Stimulated activated CD4-positive, alpha-beta T cell treated with anti-CD3 and anti-CD28 coated beads, Interleukin-2, amount 100 ng/mL, for 48 hours (primary cell): ENCODE measurements at places on chromosomes 2 and 18.

- no peak for DNase-seq
Observed at GRCh38 chr2:129816813-129817574, 162.5 kb upstream of the RAB6C start.

DNA sequence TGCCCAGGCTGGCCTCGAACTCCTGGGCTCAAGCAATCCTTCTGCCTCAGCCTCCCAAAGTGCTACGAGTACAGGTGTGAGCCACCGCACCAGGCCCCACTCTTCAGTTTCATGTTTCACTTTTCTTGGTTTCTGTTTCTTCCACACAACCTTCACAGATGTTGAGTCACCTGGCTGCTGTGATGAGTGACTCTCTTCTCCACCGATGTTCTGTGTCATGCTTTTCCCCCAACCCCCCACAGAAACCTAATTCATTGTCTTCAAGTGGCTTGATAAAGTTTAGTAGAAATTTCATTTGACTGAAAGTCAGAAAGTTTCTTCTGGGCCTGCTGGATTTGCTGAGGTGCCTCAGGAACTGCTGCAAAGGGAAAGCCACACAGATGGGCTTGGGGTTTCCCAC lies 78.5 kb downstream of the SPHKAP start:
- DNase-seq, result no peak

DNA sequence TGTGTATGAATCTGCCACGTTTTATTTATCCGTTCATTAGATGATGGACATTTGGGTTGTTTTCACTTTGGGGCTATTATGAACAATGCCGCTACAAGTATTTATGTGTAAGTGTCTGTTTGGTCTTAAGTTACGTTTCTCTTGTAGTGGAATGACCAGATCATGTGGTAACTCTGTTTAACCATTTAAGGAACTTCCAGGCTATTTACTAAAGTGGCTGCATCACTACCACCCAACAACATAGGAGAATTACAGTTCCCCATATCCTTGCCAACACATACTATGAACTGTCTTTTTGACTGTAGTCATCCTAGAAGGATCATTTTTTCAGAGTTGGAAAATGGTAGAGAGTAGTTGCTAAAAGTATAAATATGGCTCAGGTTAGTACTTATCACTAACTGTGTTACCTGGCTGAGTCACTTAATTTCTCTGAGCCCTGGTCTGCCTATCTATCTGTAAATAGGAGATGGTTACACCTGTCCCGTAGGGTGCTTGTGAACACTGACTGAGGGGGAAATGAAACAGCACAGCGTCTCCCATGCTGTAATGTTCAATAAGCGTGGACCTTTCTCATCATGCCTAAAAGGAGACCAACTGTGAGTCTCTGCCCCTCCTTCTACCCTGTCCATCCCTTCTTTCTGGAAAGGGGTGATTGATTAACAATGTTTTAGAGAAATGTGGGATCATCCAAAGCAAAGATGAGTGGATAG lies 103.1 kb downstream of the SH3RF3 start:
- DNase-seq, result no peak

GRCh38 chr2:22800412-22800811 lies 584.6 kb upstream of the KLHL29 start:
- no peak for DNase-seq

GRCh38 chr18:61616111-61616610 lies 276.6 kb downstream of the RNF152 start:
- no peak for DNase-seq

DNA sequence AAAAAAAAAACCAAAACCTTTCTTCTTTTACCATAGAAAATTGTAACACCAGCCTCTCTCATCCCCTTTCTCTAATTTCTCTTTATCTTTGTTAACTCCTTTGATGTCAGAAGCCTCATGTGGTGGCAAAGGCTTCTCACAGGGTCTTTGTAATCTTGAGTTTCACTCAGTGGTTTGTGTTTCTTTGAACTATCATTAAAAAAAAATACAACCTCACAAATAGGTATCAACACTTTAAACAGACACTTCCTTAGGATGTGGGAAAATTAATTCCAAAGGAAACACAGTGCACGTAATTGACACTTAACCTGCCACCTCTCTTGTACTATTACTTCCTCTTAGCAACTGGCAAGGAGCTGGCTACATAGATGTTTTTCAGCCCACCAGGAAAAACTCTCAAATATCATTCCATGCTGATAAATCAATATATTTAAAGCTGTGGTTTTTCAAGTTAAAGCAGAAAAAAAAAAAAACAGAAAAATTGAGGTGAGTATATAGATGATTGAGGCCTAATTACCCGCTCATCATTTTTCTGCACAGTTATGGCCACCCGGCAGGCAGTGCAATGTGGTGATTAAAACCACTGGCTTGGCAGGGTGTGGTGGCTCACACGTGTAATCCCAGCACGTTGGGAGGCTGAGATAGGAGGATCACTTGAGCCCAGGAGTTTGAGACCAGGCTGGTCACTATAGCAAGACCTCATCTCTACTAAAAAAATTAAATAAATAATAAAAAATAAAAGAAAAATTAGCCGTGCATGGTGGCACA lies 193.5 kb downstream of the MYO3B start:
- DNase-seq, result no peak
